ENCODE measurements at places on chromosomes 4 and X.

- no peak for DNase-seq
These were observed 408.1 kb downstream of the DCAF12L2 start for GRCh38 chrX:125757794-125758564.

DNA sequence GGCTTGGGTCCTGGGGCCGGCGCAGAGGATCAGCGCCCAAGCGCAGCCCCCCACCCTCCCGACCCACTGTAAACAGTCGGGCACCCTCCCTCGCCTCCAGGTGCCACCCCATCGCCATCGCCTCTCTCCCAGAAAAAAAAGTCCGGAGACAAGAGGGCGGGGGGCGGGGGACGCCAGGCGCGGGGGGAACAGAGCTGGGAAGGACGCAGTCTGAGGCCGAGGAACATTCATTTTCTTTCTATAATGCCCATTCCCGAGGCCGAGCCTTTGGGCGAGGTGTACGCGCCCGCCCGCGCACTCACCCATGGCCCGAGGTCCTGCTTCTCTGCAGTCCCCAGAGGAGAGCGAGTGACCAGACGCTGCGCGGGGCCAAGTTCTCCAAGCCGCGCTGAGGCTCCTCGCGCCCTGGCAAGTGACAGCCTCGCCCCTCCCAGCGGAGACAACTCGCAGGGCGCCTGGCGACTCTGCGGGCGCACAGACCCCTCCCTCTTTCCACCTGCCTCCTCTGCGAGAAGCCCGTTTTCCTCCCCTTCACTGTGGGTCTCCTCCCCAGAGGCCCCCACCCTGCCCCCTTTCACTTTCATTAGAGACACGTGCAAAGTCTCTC, 63.5 kb upstream of the WDR17 start:
- DNase-seq, result no peak

DNA sequence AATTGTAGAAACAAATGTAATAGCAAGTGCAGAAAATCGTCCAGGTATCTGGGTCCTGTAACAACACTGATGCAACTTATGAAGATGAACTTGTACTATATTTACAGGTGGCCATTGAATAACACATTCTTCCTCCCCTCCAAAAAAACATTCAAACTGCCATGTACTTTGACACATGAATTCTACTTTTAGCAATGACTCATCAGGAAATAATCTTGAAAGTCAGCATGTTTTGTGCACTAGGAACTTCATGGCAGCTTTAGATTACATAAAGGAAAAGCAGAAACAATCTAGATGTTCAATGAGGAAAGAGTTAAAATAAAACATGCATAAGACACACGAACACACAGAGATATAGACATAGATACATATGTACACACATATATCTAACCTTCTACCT, 2.5 kb downstream of the PABPC1L2A start:
- DNase-seq, result no peak

DNA sequence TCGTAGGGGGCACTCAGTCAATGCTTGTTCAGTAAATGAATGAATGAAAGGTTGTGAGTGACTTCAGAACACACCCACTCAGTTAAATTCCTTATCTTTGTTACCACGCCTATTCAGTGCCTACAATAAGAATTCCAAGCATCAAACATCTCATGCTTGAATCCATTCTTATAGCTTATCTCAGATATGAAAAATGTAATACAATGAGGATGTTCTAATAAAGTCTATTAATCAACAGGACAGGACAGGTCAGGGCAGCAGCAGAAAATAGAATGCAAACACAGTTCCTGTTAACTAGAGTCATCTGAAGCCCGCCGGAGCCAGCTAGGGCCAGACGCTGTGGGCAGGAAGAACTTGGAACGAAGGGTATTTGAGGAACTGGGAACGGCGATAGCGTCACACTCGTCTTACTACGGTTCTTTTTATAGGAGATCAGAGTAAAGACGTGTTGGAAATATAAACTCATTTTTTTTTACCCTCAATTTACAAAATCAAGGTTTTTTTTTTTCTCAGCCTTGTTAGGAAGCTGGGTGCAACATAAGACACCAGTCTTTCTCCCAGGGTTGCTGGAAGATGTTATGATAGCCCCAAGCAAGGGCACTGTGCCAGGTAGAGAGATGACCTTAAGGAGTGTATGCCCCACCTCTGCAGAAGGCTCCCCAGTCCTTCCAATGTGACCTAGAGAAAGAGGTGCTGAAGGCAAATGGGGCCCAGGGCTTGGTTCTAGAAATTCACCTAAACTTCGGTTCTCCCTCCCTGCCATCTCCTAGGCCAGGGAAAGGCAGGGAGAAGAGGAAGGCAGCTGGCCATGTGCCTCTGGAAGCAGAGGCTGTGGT, 48.3 kb downstream of the SEL1L3 start:
- no peak for DNase-seq

GRCh38 chrX:151346931-151347543, 50.0 kb upstream of the VMA21 start:
- DNase-seq, result no peak

DNA sequence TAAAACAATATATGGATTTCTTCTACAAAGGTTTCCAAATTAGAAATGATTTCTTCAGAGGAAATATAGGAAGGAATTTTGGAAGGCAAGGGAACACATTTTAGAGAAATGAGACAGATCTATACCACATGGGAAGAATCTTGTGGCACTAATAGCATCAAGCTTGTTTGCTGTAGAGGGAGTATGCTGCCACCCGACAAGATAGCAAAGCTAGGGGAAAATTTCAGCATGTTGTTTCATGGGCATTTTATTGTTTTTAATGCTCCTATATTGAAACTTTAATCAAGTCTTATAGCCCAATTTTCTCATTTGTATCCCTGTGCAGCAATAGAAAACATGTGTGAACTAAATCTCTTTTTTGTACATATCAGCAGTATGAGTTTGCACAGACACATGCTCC, 551.7 kb upstream of the INTU start:
- no peak for DNase-seq

GRCh38 chr4:89055157-89056080, 1.6 kb downstream of the FAM13A start:
- no peak for DNase-seq

DNA sequence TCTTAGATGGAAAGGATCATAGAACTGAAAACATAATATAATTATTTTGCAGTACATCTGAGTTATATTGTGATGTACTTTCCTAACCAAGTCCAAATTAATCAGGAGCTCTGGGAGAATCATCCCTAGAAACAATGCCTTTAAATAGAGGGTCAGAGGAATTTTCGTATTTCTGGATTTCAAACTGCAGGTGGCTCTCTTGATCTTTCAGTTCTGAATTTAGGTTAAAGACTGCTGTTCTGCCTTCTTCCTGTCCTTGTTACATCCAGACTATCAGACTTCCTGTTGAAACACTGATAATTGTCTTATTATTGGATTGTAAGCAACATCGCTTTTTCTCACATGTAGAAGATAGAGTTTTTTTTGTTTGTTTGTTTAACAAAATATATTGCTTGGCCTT, 142.7 kb downstream of the RPA4 start:
- no peak for DNase-seq

DNA sequence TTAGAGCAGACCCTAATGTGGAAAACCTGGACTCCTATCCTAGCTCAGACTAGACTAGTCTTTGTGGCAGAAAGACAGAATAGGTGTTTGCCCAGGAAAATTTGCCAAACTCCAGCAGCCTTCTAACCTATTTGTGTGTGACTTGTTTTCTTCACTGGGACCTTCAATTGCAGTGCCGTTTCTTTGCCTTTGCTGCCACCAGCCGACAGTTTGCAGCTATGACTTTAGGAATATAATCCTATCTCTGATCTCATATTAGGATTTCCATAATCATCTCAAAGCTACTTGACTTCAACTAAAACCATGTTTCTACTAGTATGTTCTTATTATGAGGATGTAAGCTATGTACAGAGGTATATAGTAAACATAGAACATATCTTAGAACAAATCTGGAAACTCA, 60.2 kb upstream of the PGAM4 start:
- DNase-seq, result no peak

DNA sequence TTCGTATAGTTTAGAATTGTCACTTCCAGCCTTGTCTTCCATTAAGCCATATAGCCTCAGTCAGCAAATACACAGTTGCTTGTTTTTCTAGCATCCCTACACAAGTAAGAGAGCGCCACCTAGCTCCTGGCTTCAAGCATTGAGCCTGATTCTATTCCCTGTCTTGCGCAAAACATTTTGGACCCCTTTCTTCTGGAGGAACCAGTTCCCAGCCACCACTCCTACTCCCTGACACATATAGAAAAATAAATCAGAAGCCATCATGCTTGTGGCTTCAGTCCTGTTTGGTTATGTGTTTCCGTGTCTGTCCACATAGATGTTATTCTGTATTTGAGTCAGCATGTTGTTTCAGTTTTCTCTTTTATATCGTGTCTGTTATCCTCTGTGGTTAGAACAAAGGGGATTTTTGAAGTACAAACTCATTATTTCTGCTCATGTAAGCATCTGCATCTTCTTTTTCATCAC, 59.9 kb downstream of the GK start:
- peak; percentile 15 for DNase-seq

DNA sequence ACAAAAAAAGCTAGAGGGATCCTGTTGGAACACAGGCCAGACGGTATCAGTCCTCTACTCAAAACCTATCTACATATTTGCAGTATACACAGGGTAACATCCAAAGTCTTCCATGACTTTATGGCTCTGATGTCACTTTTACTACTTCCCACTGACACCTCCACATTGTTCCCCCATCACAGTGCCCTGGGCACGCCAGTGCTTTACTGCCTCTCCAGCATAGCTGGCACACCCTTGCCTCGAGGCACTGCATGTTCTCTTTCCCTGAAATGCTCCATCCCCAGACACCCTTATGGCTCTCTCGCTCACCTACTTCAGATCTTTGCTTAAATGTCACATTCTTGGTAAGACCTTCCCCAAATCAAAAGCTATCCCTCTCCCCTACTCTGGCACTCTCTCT, 6.3 kb upstream of the ATP10D start:
- DNase-seq, result no peak

DNA sequence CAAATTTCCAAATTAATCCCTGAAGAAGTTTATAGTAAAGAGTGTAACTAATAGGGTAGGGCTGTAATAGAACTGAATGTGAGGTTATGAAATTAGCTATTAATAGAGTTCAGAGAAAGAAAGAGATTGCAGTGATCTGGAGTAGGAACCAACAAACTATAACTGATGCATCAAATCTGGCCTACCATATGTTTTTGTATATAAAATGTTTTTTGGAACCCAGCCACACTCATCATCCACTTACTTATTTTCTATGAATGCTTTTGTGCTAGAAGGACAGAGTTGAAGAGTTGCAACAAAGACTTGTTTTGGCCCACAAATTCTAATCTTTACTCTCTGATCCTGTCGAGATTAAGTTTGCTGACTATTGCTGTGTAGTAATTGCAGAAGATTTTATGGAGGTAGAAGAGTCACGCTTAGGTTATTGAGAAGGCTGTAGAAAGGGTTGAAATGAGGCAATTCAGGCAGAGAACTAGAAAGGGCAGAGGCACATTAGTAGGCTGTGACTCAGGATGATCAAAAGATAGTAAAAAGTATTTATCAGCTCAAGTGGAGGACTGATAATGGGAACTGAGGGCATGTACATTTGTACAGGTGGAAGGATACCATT, 298.7 kb upstream of the EMCN start:
- DNase-seq, result no peak

DNA sequence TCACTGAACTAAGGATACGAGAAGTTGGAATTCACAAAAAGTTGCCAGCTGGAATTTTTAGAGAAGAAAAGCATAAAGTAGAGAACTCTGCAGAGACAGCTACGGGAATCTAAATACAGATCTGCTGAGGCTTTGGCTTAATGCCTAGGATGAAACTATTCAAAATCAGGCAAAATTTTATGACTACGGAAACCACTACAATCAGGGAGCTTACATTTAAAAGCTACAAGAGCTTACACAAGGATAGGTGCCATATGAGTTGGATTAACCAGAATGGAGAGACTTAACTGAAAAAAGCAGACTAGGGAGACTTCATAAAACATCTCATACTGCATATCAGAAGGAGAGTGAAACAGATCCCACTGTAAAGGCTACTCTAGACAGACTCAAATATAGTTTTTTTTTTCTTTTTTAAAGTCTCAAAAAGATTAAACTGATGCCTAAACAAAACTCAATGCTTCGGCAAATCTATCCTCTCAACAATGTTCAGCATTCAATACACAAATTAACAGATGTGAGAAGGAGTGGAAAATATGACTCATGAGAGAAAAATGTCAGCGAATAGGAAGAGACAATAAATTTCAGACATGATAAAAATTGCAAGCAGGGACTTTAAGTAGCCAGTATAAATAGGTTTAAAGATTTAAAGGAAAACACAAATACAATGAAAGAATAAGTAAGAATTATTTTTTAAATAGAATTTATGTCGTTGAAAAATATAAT, 586.1 kb downstream of the FSTL5 start:
- peak; percentile 97 for DNase-seq

GRCh38 chr4:135204311-135204710, 1002.7 kb upstream of the PABPC4L start:
- no peak for DNase-seq

DNA sequence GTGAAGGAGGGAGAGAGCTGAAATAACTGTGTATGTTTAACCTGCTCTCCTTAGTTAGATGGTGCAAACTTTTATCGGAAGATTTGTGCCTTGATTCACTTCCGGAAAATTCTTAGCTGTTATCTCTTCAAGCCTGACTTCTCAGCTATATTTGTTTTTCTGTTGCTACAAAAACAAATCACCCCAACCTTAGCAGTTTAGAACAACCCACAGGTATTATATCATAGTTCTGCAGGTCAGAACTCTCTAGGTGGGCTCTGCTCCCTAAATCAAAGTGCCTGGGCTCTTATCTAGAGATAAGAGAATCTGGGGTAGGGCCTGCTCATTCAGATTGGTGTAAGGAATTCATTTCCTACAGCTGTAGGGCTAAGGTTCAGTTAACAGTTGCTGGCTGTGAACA, 15.1 kb upstream of the CEP135 start:
- DNase-seq, result no peak

DNA sequence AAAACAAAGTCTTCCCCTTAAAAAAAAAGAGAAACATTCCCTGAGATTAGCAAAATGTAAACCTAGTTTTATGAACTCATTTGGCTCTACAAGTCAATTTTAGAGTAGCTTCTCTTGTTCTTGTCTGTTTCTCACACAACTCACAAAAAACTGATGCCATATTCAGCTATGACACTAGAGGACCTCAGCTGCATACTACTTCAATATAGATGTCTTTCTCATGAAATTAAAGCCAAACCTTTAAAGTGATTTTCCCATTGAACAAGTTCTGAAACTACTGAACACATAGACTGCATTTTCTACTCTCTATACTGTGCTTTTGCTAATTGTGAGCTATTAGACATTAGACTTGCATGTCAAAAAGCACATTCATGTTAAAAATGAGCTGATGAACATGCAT, 49.8 kb downstream of the TBCK start:
- peak; percentile 41 for DNase-seq

DNA sequence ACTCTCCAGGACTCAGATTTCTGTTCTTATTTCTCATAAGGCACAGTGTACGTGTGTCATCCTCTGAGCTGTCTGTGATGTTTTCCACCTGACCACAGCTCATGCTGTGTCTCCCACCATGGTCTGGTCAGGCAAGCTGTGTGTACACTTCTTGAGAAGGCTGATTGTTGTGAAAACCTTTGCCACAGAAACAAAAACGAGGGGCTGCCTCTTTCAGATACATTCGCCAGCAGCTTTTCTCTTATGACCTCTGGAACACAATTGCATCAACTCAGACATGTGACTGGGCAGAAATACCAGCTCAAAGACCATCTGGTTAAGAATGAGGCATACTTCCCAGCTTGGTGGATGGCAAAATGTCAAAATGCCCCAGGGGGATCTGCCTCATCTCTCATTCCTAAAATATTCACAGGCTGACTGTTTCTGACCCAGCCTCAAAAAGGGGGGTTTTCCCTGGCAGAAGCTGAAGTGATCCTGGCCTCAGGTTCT, 46.1 kb downstream of the PGRMC2 start:
- DNase-seq, result peak; percentile 92
